T-helper 22 cell (primary cell): ENCODE measurements at places on chromosomes 16 and 17.

DNA sequence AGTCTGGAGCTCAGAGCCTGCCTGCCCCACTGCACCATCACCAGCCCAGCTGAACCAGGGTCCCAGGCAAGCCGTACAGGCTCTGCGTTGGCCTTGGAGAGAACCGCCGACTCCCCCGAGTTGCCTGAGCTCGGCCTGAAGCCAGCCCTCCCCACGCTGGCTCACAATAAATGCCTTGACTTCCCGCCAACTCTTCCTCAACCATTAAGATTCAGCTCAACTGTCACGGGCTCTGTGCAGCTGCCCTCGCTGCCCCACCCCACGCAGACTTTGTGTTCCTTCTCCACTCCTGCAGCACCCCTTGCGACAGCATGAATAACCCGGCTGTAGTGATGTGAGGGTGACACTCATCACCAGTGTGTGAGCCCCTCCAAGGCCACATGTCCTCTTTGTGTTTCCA lies 4.8 kb upstream of the QPRT start:
- DNase-seq = no peak

DNA sequence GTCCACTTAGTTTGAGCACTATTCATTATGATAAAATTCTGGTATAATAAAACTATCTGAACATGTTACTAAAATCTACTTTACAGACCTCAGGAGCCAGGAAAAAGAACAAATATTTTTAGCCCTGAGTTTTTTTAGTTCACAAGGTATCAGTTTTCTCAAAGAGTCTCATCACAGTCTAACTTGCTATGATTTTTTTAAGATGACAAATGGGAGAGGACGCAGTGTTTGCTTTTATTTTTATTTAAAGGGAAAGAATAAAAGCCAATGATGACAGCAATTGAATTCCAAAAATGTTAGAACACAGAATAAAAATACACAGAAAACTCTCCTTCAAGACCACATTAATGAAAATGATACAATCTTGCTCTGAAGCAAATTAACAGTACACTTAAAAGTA lies 7.4 kb downstream of the MED13 start:
- no peak for DNase-seq

- DNase-seq = no peak
These were observed 330.1 kb downstream of the CDH11 start for GRCh38 chr16:64791756-64792155.

- DNase-seq = no peak
These were observed 150.0 kb downstream of the MSI2 start for GRCh38 chr17:57406131-57406980.

DNA sequence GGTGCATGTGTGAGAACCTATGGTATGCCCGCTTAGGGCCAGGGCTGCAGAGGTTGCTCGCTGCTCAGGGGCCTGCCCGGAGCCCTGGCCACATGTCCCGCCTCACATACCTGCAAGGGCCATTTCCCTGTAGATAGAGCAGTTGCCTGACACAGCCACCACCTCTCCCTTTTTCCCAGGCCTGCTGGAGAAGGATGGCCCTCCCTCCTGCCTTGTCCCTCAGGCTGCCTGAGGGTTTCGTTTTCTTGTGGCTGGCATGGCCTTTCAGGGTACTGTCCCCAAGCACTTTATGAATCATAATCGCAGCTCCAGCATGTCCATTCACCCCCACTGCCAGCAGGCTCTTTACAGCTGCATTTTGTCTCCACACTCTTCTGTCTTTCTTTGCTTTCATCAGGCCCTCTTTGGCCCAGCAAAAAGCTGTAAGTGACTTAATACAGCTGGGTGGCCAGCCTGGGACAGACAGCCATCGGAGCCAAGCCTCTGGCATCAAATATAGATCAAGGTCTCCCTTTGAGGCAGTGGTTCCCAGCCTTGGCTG lies 65.7 kb downstream of the MPRIP start:
- no peak for DNase-seq

GRCh38 chr17:77501751-77502625 lies 361.2 kb downstream of the SEC14L1 start:
- DNase-seq = no peak

DNA sequence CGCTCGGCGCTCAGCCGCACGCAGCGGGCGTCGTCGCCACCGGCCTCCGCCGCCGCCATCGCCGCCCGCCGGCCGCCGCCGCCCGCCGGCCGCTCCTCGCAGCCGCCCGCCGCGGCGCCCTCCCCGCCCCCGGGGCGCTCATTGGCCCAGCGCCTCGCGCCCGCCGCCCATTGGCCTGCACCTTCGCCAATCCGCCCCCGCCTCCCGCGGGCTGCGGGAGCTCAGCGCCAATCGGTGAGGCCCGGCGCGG lies at the start of gene PGP:
PGP (minus strand) TSS at position 122 of the 250 bp plus-strand sequence; CDS start at position 59, 63 bp downstream.
- DNase-seq = no peak

DNA sequence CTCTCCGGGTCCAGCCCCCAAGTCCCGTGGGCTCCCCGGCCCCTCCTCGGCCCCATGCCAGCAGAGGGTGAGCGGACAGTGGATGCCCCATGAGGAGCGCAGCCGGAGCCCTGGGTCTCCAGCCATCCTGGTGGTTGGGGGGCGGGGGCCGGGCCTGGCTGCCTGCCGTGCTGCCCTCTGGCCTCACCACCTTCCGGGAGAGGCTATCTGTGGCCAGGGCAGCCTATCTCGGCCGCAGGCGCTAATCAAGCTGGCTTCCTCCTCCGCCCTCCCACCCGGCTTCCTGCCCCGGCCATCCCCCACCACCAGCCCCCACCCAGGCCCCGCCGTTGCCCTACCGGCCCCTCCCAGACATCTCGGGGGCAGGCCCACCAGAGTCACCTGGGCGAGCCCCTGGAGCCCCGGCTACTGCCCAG lies 46.8 kb downstream of the ZFPM1 start:
- no peak for DNase-seq

DNA sequence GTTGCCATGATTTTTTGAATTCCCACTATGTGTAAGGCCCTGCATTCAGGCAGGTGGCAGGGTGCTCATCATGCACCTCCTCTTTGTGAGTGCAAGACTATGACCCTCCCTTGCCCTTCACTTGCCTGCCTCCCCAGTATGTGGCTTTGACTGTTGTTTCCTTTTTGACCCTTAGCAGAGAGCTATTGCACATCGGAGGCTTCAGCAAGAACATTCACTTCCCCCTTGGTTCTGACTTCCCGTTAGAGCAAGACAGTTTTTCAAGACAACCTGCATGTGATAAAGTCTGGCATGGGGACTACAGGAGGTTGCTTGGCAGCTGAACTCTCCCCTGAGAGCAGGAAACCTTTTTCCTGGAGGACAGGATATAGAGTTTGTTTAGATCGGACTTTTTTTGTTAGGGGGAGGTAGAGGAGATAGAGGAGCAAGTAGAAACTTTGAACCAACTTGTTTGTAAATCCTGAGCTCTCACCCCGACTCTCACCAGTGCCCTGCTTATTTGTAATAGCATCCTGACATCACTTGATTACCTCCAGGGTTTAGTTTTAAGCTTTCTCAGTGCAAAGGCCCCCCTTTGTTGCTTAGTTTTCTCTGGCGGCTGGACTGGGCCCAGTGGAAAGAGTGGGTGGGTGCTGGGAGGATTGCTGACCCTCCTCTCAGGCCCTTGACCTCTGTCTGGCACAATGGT lies 34.3 kb downstream of the LIMD2 start:
- DNase-seq = no peak

DNA sequence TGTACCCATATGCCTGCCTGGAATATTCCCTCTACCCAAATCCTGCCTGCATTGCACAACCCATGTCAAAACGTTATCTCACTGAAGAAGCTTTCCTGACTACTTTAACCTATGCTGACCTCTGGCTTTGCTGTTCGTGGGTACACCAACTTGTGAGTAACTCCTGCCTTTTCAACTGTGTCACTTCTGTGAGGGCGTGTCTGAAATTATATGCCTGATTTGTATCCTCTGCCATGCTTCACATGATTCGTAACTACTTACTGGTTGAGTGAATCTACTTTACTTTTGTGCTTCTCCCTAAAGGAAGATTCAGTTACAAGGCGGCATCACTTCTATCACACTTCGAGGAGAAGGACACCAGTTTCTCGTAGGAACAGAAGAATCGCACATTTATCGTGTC lies 33.3 kb upstream of the USP43 start:
- no peak for DNase-seq

DNA sequence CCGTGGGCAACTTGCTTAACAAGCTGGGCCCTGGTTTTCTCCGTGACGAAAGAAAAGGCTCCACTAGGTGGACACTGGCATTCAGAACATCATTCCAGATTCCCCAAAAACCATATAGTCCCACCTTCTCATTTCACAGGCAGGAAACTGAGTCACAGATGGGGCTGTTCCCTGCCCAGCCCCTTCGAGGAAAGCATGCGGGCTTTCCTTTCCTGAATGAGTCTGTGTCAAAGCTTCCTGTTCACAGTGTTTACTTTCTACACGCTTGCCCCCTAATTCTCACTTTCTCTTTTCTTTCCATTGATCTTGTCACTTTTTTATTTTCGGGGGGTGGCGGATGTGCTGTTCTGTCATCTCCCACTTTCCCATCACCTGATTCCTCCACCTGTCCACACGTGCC lies 10.3 kb upstream of the LGALS9 start:
- DNase-seq = no peak
